ENCODE measurements at places on chromosomes 11 and 22.

DNA sequence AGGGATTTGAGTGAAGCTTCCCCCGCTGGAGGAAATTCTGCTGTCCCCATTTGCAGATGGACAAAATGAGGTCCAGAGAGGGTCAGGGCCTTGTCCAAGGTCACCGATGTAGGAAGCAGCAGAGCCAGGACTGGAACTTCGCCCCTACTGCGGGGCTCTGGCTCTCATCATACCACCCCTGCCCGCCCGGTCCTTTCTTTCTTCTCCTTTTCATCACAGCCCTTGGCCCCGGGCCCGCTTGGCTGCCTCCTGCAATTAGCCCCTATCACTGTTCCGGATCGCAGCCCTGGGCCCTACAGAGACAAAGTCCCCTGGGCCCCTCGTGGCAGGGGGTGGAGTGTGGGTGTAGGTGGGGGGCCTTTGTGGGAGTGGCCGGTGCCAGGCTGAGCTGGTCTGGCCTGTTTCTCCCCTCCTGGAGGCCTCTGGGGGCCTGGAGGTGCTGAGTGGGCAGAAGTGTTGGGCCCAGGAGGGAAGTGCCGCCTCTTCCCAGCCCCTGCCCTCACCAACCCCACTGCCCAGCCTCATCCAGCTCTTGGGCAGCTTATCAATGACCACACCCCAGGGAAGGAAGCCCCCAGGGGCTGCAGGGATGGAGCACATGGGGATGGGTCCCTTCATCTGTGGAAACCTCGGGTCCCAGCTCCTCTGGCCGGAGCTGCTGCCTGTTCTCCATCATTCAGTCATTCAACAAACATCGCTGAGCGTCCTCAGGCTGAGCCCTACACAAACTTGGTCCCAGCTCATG is 3.4 kb downstream of the EMID1 start:
- no peak for DNase-seq

DNA sequence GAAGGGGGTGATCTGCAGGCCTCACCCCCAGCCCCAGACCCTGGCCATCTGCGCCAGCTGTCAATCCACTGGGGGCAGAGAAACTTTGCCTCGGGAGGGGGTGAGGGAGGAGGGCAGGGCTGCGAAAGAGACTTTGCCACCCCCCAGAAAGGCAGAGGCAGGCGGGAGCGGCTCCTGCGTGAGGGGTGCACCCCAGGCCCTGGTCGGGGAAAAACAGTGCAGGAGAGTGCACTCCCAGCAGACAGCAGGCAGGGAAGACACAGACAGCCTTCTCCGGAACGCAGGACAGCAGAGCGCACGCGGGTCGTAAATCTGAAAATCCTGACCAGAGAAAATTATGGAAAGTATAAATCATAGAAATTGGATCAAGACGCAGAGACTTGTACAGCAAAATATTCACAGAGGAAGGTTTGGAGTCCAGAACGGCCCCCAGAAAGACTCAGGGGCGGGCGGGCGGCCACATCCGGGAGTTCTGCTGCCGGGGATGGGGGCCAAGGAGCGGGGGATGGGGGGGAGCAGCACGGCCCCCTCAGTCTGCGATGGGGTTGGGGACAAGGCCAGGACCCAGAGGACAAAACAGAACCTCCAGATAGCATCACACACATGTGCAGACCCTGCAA is 8.0 kb upstream of the MRPL23 start:
- no peak for DNase-seq

- DNase-seq, result no peak
Measured at GRCh38 chr22:20624161-20624616, 116.8 kb downstream of the MED15 start.

- no peak for DNase-seq
Measured at GRCh38 chr11:106397787-106398501, 320.5 kb downstream of the AASDHPPT start.

GRCh38 chr11:6351782-6352382 is 31.6 kb upstream of the CAVIN3 start:
- DNase-seq, result no peak

GRCh38 chr11:2369320-2369719 is 7.8 kb upstream of the CD81 start:
- DNase-seq, result no peak

DNA sequence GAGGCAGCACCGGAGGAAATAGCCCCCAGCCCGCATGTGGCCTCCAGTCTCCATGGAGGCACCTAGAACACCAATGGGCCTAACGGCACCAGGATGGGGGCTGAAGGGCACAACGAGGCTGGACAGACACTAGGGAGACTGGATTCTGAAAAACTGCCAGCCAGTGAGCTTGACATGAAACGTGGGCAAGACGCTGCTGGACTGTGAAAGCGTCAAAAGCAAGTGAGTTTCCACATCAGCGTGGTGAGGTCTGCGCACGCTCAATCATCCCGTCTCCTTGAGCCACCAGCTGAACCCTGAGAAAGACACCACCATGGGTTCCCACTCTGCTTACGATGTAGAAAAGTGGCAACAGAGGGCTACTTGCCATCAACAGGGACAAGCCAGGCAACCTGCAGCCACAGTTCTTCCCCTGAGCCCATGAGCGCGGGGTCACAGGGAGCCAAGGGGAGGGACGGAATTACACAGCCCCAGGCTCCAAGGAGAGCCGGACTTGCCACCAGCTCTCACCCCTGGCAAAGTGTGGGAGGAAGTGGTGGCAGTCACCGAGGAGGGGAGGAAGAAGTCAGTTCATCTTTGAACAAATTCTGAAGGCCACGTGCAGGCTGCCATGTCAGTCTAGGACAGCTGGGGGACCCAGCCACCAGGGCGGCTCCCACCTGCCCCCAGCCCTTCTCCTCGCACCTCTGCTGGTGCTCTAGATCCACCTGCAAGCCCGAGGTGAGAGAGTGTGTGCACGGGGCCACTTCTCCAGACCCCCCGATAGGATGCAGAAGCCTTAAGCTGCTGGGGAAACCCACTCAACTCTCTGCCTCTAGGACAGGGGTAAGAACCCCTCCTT is 131.1 kb downstream of the MPPED1 start:
- DNase-seq, result no peak

GRCh38 chr22:39315389-39315788 is 4.0 kb downstream of the RPL3 start:
- DNase-seq, result no peak

DNA sequence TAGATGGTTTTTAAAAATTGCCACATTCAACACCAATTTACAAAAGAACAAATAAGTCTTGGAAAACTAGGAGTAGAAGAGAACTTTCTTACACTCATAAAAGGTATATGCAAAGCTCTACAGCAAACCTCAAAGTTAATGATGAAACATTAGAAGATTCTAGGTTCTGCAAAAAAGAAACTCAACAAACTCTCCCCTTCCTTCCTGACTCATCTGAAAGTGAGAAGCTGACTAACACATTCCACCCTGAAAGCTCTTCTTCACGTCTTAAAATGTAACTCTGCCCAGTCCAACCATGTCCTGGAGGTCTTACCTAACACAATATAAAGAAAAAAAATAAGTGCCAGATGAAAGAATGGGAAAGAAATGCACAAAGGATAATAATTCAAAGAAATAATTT is 218.9 kb upstream of the ISX start:
- DNase-seq, result no peak

DNA sequence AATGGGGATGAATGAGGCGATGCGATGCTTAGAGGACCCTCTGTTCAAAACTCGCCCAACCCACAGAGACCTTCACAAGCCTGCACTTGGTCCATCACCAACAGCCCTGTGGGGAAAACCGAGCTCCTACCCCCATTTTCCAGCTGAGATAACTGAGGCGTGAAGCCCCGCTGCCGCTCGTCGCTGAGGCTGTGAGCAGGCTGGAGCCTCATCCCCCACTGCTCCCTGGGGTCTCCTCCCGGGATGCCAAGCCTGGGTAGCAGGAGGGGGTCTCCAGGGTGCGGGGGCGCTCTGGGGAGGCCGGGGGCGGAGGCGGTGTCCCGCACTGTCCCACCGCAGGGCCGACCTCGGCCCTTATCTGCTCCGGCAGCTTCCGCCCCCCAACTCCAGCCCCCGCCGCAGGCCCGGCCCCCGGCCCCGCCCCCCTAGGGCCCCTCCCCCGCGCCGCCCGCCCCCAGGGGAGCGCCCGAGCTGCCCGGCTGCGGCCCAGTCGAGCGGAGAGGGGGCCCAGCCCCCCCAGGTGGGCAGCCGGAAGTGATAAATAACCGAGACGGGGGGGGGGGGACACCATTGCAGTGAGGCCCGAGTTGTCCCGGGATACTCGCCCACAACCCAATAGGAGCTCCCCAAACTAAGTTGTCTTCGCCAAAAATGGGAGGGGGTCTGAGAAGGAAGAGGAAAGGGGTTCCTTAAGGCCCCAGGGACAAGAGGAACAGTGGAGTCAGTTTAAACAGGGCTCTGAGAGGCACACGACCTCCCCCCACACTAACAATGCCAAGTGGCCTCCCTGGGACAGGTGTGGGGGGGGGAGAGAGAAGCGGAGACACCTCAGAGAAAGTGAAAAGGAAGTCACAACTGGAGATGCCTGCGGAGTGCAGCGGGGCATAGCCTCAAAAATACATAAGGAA is 8.3 kb upstream of the SLC39A13 start:
- peak; percentile 84 for DNase-seq

GRCh38 chr11:77049026-77049425 is 14.8 kb downstream of the B3GNT6 start:
- DNase-seq, result no peak

GRCh38 chr11:45896422-45896984 is 10.6 kb downstream of the FREY1 start:
- no peak for DNase-seq

- no peak for DNase-seq
Measured at GRCh38 chr11:123357990-123358827, 71.9 kb upstream of the GRAMD1B start.

- no peak for DNase-seq
Measured at GRCh38 chr11:115249061-115249578, 255.1 kb downstream of the CADM1 start.

- DNase-seq, result no peak
Measured at GRCh38 chr22:38959590-38959989, 2.2 kb downstream of the APOBEC3A start.

- DNase-seq, result peak; percentile 60
Measured at GRCh38 chr22:36773935-36774334, 2.0 kb downstream of the IFT27 start.

DNA sequence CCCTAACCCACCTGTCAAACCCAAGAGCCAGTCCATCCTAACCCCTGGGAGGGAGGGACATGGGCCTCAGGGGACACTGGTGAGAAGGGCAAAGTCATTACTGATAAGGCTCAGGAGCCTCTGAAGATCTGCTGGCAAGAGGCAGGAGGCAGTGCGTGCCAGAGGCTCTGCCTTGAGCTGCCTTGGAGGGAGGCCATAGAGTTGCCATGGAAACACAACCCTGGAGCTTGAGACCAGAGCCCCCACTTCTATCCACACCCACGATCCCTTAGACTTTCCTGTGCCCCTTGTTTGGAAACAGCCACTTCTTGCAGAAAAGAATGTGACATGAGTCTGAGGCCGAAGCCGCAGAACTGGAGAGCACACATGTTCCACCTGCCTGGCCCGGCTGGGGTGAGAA is 89.7 kb upstream of the CSNK2A3 start:
- no peak for DNase-seq

- DNase-seq, result no peak
Measured at GRCh38 chr11:35809561-35809960, 134.3 kb upstream of the LDLRAD3 start.

DNA sequence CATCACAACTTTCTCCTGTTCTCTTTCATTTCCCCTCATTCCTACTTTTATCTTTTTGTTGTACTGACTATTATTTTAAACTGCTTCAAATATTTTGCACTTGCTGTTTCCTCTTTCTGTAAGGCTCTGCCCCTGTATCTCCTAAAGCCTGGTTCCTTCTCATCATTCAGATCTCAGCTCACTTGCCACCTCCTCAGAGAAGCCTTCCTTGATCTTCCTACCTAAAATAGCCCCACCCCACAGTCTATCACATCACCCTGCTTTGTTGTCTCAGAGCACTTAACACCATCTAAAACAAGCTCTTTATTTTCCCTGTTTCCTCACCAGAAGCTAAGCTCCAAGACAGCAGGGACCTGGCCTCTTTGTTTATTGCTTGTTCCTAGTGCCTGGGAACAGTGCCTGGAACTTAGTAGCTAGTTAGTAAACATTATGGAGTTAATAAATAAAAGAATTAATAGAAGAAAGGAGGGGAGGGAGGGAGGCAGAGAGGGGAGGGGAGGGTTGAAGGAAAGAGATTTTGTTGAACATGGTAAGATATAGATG is 2.5 kb upstream of the STK33 start:
- no peak for DNase-seq

GRCh38 chr22:45975164-45976161 is 1.5 kb downstream of the WNT7B start:
- no peak for DNase-seq

DNA sequence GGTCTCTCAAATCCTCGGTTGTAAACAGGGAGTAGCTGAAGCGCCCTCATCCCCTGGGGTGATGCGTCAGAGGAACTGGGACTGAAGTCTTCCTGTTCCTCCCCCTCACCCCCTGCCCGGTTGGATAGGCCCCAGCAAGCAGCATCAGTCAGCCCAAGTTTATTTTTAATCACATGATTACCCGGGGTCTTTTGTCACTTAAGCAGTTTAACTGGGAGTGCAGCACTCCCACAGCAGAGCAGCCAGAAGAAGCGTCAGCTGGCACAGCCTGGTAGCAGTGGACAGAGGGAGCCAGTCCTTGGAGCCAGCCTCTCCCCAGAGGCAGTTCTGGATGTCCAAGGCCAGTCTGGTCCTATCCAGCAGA is 342.1 kb downstream of the CTTN start:
- DNase-seq, result no peak

DNA sequence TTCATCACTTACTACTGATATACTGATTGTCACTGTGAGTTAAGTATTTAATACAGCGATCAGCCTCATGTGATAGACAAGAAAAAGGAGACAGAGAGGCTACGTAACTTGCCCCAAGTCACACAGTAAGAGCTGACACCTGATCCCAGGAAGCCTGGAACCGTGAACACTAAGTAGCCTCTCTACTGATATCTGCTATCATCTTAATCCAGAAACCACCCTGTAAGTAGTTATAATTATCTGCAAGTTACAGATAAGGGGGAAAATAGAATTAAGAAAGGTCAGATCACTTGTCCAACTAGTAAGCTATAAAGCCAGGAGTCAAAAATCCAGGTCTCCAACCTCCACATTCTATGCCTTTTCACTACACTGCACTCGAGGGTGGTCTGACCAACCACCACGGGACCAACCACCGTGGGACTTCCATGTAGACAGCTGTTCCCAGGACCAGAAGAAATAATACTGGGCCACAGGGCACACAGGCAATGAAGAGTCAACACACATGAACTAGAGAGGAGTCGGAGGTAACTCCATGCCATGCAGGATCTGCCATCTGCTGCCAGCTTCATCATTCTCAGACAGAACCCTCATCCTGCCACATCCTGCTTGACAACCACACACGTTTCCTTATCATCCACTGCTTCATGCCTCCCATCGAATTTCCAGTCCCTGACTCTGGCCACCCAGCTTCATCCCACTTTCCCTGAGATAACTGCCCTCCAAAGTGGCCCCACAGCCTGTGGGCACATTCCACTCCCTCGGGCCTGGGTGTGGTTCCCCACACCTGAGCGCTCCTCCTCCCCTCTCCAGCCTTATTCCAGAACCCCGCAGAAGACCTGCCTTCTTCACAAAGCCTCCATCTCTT is 58.6 kb downstream of the MICAL3 start:
- DNase-seq, result no peak
